Activated effector memory CD4-positive, alpha-beta T cell treated with anti-CD3 and anti-CD28 coated beads, Interleukin-2, amount 50 U/mL, for 16 hours (primary cell): ENCODE measurements at places on chromosomes 12 and 14.

GRCh38 chr14:100523131-100523842 lies 63.9 kb downstream of the BEGAIN start:
- DNase-seq, result no peak

GRCh38 chr14:74904635-74905503 lies 18.2 kb downstream of the RPS6KL1 start:
- no peak for DNase-seq

DNA sequence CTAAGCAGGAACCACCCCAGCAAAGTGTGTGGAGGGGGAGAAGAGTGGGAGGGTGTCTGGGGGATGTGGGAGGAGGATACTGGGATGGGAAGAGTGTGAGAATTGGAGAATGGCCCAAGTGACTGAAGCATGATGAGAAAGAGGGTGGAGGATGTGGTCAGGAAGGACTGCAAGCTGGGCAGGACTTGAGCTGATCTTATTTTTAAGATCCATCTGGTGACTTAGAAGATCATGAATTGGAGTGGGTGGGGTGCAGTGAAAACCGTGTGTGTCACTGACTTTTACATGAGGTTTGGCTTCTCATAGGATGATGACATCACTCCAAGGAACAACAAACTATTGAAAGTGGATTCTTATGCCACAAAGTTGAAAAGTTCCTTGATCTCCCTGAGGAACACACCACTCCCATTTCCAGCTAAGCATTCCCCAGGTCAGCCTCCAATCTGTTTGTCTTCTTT lies 287.5 kb downstream of the GALC start:
- no peak for DNase-seq

DNA sequence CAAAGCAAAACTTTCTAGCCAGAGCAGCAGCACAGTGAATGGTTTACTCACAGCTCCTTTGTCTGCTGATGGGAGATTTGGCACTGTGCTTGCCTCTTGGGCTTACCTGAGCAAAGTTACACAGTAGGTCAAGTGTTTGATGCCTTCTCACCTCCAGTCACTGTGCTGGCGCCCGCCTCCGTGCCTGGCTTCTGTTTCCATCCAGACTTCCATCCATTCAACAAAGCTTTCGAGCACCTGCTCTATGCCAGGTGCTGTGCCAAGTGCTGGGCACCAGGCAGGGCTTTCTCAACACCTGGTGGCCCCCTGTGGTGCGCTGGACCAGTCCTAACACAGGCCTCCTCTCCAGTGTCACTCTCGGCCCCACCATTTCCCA lies 199.2 kb upstream of the EEA1 start:
- no peak for DNase-seq

GRCh38 chr14:31069343-31069742 lies 43.2 kb upstream of the STRN3 start:
- DNase-seq, result no peak

- DNase-seq, result no peak
Measured at GRCh38 chr14:82528016-82528415, 994.4 kb upstream of the SEL1L start.

- DNase-seq, result no peak
Measured at GRCh38 chr12:132163041-132163910, 19.0 kb downstream of the NOC4L start.

DNA sequence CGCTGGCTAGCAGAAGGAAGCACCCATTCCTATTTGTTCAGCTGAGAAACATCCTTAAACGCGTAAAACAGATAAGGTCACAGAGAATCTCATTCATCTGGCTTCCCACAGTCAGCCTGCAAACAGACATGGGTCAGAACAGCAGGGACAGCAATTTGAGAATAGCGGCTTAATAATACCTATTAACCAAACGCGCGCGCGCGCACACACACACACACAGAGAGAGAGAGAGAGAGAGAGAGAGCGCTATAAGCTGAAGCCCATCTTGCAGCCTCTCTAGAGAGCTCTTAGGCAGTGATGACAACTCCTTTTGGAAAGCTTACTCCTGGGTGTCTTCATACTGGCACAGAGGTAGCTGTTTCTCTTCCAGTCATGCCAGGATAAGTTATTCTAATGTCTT lies 26.4 kb downstream of the TMEM132D start:
- no peak for DNase-seq

GRCh38 chr12:119679081-119679480 lies 11.1 kb downstream of the PRKAB1 start:
- DNase-seq, result no peak

DNA sequence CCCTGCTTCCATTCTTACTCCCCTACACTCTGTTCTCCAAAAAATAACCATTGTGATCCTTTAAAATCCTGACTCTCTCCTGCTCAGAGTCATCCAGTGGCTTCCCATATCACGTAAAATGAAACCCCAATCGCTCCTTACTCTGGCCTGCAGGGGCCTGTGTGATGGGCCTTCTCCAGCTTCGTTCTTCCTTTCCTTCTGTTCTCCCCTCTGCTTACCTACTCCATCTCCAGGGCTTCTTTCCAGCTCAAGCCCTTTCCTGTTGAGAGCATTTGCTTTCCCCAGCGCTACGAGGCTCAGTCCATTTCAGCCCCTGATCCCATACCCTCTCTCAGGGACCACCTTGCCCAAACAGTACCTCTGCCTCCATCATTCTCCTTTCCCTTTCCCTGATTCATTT lies 144.4 kb upstream of the ARHGAP5 start:
- no peak for DNase-seq

GRCh38 chr14:42192738-42193653 lies 586.3 kb downstream of the LRFN5 start:
- DNase-seq, result no peak

DNA sequence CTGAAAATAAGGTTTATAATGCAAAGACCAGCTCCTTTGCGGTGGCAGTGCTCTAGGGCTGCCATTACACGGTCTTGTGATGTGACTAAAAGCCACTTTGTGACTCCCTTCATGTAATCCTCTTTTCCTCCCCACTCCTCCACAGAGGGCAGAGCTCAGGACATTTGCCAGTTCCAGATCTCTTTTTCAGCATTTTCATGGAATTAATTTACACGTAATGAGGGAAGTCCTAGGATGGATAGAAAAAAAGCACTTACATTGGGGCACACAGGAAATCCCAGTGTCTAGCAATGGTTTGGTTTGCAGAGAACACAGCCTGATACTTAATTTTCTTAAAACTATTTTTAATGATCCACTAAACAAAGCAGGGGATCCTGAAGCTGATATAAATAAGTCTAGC lies 17.5 kb upstream of the ATF1 start:
- DNase-seq, result no peak

DNA sequence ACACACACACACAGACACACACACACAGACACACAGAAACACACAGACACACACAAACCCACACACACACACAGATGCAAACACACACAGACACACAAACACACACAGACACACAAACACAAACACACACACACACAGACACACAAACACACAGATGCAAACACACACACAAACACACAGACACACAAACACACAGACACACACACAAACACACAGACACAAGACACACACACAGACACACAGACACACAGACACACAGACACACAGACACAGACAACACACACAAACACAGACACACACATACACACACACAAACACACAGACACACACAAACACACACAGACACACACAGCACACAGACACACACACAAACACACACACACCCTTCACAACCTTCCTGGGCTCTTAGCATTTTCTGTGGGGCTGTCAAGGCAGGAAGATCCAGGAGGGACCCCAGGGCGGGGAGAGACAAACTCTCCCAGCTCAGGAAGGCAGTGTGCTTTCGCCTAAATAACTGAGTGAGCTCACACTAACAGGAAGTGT lies 24.2 kb upstream of the INF2 start:
- no peak for DNase-seq

DNA sequence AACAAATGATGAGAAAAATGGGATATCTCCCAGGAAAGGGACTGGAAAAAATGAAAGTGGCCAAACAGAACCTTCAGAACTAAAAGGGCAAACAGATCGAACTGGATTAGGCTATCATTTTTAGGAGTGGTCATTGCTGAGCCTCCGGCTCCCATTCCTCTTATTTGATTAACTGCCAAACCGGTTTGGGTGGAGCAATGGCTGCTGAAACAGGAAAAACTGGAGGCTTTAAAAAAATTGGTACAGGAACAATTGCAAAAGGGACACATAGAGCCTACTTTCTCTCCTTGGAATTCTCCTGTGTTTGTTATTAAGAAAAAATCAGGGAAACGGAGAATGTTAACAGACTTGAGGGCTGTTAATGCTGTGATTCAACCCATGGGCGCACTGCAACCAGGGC lies 49.7 kb downstream of the TNFAIP2 start:
- DNase-seq, result no peak

DNA sequence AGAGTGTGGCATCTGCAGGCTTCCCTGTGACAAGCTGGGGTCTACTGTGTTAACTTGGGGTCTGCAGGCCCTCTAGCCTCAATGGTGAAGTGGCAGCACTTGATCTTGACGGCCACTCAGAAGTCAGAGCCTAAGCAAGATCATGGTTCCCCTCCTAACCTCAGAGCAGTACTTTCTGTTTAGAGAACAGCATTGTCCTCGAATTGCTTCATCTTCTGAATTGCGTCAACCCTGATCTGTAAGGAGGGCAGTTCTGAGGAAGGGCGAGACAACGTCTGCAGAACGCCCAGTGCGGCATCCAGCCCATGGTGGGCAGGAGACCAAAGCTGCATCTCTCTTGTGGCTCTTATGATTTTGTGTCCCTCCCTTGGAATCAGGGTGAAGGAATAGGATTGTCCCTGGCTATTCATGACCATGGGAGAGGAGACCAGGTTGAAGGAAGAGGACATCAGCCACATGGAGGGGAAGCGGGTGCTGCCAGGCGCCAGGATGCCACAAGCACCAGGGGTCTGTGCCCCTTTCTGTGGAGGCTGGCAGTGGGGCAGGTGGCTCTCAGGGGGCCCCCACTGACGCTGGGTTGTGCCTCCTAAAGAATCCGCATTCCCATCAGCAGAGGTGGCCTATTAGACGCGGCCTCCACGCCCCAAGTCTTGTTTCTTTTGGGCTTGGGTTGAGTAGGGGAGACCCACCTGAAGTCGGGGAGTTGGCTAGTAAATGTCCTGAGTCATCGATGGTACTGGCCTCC lies 2.2 kb downstream of the SERPINA9 start:
- DNase-seq, result no peak

DNA sequence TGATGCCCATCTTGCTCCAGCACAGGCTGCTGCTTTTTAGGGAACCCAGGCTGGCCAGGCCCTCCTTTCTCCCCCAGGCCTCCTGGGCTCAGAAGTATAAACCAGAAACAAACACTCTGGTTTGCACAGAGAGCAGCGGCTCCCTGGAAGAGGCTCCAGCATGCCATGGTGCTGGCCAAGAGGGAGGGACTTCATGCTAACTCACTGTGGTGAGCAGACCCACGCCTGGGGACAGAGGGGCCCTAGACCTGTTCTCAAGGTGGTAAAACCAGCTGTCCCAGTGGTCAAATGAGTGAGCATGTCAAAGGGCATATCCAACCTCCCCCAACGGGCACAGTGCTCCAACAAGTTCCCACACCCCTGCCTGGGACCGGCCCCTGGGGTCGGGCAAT lies 15.5 kb downstream of the BCL11B start:
- peak; percentile 65 for DNase-seq

DNA sequence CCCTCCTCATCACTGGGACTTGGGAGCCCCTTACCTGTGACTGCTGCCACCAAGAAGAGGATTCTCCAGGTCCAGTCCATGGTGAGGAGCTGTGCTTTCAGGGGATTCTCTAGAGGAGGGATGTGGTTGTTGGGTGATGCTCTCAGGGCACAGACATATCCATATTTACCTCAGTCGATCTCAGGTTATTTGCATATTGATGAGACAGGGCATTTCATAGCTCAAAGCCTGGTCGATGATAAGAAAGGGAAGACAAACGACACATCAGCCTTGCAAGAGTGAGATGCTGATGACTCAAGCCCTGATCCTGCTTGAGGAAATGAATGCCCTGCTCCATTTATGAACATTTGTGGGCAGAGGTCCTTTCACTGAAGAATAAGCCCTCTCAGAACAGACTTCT lies 981.0 kb downstream of the TMEM121 start:
- no peak for DNase-seq

- DNase-seq, result no peak
Measured at GRCh38 chr12:12210983-12211382, 55.9 kb downstream of the LRP6 start.

GRCh38 chr12:92439420-92439805 lies 263.4 kb upstream of the PLEKHG7 start:
- no peak for DNase-seq

DNA sequence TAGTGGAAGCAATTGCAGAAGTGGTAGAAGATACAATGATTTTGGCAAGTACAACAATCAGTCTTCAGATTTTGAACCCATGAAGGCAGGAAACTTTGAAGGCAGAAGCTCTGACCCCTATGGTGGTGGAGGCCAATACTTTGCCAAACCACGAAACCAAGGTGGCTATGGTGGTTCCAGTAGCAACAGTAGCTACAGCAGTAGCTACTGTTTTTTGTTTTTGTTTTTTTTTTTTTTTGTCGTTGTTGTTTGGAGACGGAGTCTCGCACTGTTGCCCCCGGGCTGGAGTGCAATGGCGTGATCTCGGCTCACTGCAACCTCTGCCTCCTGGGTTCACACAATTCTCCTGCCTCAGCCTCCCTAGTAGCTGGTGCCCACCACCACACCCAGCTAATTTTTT lies 47.4 kb downstream of the IFNG-AS1 start:
- DNase-seq, result no peak

GRCh38 chr12:42326541-42327226 lies 717 bp downstream of the PPHLN1 start:
- peak; percentile 64 for DNase-seq

DNA sequence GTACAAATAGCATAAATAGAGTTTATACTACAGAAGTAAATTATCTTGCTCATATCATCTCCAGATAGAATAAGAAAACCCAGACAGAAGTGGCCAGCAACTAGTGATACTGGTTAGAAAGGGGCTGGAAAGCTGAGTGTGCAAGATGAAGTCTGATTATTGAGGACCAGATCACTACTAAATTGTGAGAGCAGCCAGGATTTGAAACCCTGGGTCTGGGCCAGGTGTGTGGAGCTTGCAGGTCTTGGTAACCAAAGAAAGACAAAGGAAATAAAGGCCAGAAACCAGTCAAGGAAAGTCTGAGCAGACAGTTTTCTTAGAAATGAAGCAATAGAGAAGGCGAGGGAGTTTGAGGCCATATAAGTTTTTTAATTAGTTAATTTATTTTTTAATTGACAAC lies 611.8 kb downstream of the ETNK1 start:
- DNase-seq, result no peak

DNA sequence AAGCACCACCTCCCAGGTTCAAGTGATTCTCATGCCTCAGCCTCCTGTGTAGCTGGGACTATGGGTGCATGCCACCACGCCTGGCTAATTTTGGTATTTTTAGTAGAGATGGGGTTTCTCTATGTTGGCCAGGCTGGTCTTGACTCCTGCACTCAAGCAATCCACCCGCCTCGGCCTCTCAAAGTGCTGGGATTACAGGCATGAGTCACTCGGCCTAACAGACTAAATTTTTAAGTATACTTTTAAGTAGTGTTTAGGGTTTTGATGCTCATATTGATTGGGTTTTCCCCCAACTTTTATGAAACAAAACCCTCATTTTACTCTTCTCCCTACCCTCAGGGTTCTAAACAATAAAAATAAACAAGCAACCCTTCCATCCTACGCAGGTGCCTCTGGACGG lies 5.5 kb downstream of the MYO1A start:
- no peak for DNase-seq

- no peak for DNase-seq
Measured at GRCh38 chr14:89748004-89748403, 206.5 kb downstream of the EFCAB11 start.
